Foreskin melanocyte (primary cell): ENCODE measurements at places on chromosomes 2 and 18.

- no peak for DNase-seq
Measured at GRCh38 chr2:113072584-113072983, 4.8 kb downstream of the IL1F10 start.

DNA sequence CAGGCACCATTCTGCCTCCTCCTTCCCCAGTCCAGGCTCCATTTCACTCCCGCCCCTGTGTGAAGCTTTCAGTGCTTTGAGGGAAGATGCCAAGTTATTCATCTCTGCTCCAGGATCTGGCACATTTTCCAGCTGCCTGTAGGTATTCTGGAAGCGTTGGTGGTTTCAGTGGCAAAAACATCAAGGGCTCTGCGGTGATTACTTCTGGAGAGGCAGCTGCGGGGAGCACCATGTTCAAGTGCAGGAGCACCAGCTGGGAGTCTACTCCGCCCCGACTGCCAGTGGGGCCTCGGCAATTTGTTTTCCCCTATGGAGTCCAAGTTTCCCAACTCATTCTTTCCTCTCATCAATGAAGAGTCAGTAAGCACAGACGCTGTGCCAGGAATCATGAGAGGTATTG lies 211.7 kb downstream of the CLIP4 start:
- no peak for DNase-seq

- no peak for DNase-seq
Measured at GRCh38 chr2:6647046-6647445, 218.7 kb downstream of the CMPK2 start.

- DNase-seq = no peak
Measured at GRCh38 chr2:136225950-136226835, 108.2 kb upstream of the CXCR4 start.

GRCh38 chr2:520663-521340 lies 156.4 kb downstream of the TMEM18 start:
- no peak for DNase-seq

DNA sequence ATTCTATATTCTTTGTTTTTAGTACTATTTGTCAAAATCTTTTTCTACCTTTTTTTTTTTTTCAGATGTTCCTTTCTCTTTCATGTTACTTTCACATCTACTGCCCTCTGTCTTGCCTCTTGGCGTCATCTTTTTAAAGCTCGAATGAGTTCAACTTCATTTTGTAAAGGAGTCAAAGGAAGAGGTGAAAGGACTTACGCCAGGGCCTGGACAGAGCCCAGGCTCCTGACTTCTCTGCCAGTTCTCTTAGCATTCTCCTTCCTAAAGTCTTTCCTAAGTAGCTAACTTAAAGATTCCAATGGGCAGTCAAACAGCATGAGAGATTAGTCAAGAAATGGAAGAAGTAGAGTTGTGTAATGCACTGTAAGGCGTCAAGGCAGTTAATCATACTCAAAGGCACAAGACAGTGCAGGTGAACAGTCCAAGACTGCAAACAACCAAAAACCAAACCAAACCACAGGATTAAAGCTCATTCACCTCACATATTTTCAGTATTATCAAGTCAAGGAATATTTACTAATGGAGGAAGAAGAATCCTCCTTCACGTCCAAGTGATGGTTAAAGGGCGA lies 301.7 kb downstream of the TCF4 start:
- DNase-seq = no peak

- DNase-seq = no peak
Measured at GRCh38 chr2:15170070-15170775, 390.9 kb downstream of the NBAS start.

DNA sequence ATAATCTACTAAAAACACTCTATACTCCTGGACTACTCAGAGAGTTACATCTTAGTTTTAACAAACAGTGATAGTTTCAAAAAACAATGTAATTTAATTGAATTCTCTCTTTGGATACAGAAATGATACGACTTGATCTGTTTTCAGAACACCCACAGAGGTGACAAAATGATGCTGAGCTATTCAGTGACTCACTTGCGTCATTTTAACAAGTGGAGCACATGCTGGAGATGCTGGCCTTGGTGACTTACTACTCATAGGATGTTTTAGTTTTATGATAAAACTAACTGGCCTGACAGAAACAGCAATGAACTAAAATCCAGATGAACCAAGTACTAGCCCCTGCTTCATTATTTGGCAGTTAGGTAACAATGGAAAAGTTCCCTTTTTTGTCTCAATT lies 101.3 kb upstream of the ITGB6 start:
- DNase-seq = no peak

DNA sequence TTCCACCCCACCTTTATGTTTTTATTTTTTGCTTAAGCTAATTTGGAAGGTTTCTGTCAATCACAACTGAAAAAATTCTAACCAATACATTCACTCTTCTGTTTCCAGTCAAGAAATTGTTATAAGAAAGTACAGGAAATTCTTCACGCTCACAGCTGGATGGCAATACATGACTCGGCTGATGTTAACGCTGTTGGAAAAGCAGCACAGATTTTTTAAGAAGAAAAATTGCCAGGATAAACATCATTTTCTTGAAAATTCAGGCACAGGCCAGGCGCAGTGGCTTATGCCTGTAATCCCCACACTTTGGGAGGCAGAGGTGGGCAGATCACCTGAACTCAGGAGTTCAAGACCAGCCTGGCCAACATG lies 46.1 kb downstream of the STPG4 start:
- no peak for DNase-seq

- peak; percentile 67 for DNase-seq
Measured at GRCh38 chr2:221943076-221943810, 355.6 kb downstream of the PAX3 start.

DNA sequence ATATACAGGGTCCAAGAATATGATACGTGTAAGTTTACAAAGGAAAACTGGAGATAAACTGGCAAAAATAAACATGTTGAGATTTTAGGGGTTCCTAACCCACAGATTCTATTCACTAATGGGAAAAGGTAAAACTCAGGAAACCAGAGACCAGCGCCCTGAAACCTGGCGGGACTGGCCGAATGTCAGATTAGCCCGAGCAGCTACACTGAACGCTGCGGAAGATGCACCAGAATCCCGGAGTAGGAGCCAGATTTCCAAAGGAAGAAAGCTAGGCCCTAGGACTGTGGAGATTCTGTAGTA lies 679 bp upstream of the WDR75 start:
- DNase-seq = no peak

DNA sequence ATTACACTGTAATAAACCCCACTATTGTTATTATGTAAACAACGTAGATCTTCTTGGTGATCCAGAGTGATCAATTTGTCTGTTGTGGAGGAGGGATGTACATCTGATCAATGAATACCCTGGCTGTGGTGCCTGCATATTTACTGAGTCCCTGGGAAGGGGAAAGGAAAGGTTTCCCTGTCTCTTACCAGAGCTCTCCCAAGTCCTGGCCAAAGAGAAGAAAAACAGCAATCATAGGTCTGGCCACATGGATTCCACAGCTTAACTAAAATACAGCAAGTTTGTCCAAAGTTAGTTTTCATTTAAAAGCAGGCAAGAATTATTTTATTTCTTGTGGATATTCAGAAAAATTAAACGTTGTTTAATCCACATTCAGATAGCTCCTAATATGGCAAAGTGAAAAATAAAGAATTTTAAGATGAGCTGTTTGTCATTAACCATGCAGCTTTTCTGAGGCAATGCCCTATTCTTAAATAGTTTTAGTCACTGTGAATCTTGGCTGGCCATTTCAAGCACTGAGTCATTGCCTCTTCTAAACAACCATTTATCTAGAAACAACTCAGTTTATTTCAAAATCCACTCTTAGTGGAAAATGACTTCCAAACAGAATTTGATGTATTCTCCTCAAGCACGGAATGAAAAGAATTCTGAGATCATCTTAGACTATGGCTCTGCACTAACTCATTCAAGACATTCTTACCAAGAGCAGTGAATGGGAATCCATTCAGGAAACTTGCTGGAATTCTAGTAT lies 1004.4 kb upstream of the CDH2 start:
- DNase-seq = peak; percentile 49

- DNase-seq = no peak
Measured at GRCh38 chr18:67411116-67411515, 105.4 kb downstream of the DSEL start.

DNA sequence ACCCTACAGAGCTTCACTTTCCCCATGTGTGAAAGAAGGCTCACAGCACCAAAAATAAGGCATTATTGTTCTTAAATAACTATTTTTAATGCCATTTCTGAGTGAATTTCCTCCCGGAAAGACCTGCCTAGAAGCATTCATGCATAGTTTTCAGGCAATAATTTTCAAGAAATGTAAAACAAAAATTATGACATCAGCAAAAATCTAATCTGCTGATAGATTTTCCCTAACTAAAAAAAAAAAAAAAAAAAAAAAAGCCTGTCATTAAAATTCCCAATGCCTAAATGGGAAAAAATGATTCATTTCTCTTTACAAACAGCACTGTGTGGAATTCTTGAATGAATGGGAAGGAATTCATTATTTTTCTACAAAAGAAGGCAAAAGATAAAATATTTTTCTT lies 35.4 kb downstream of the ABCB11 start:
- no peak for DNase-seq

DNA sequence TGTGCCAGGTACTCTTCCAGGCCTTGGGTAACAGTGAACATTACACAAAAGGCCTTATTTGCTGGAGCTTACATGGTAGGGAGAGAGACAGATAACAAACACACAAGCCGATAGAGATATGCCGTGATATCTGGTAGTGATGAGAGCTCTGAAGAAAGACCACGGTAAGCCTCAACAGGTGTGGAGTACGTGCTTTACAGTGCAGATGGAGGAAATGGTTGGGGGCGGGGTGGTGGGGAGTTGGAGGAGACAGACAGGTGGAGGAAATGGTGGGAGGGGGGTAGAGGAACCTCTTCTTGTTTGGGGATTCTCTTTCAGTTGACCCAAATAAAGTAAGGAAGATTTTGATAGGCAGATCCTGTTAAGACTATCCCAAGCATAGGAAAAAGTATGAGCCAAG lies 141.1 kb upstream of the ALPP start:
- DNase-seq = no peak

- no peak for DNase-seq
Measured at GRCh38 chr2:240505910-240506309, 51.9 kb downstream of the ANKMY1 start.

GRCh38 chr2:237491515-237492118 lies 4.6 kb downstream of the MLPH start:
- no peak for DNase-seq

- no peak for DNase-seq
Measured at GRCh38 chr18:2965797-2966196, 47.1 kb downstream of the LPIN2 start.

DNA sequence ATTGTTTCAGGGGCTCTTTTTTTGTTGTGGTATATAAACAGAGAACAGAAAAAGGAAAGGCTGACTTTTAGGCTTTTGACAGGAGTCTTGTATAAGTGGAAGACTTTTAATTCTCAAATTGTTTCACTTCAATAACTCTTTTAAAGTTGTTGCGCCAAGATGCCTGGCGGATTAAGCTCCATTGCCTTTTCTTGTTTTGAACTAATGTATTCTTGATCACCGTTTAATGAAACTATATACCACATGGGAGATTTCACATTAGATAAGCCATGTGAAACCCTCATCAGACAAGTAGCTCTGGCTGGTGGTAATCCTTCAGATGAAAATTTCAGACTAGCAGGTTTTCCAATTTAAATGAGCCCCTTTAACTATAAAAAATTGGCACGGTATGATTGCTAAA lies 257.4 kb downstream of the CCDC178 start:
- no peak for DNase-seq

- DNase-seq = no peak
Measured at GRCh38 chr2:240932001-240932723, 26.0 kb downstream of the CROCC2 start.

GRCh38 chr2:96949701-96950350 lies 36.6 kb downstream of the FAM178B start:
- no peak for DNase-seq

DNA sequence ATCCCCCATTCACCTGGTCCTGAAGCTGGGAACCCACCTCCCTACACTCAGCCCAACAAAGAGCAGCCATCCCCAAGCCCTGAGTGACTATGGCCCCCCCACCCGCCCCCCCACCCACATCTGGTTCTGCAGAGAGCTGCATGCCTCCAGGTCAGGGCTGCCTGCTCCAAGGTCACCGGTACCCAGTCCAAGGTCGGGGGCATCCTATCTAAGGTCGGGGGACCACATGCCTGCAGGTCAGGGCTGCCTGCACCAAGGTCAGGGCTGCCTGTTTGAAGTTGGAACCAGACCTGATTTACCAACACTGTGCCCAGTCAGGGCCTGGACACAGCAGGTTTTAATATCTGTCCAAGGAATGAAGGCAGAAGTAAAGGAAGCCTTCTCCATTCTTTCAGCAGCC lies 66.1 kb upstream of the GPC1 start:
- DNase-seq = no peak

GRCh38 chr2:208315081-208315788 lies 49.2 kb downstream of the PIKFYVE start:
- DNase-seq = no peak

DNA sequence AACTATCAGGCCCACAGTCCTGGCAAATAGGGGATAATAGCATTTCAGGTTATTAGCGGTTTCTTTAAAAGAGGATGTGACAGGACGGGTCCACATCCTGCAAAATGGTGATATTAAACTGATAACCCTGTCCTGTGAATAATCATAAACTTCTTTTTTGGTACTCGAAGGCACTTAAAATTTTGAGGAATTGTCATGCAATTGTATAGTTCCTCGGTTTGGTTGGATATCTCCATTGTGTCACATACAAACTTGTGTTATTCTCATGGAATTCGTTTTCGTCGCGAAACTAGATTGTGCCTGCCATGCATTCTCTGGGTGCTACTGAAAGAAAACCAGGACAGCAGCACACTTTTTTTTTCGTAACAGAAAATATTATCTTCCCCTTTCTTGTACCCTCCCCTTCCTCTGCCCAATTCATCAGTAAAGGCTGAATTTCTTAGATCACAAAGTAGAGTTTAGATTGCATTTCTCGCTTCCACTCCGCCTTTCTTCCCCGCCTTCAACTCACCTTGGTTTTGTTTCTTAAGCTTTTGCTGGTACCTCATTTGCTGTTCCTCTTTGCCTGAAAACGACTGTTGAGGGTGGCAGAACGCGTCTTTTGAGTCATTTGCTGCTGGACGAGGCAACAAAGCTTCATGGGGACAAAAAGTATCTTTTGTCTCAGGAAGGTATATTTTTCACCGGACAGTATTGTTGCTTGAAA lies 1.3 kb downstream of the CERS6 start:
- no peak for DNase-seq

DNA sequence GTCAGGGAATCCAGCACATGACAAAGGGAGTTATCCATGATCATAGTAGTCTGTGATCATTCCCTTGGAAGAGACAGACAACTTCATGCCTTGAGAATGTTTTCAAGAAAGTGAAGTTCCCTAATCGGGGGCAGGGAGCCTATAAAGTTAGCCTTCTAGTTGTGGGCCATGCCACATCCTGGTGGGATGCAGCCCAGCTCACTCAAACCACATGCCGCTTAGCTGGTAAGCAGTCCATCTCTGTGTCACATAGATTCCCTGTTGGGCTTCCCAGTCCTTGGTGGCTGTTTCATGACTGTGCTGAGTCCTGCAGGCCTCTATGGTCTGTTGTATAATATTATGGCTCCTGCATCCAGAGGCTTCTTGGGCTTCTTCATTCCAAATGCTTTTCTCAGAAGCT lies 11.4 kb upstream of the ARHGAP25 start:
- no peak for DNase-seq
